ENCODE measurements at places on chromosomes 4 and X.

GRCh38 chrX:38379088-38379487, 26.7 kb downstream of the OTC start:
- DNase-seq = no peak

GRCh38 chr4:35802644-35803043, 441.7 kb downstream of the ARAP2 start:
- DNase-seq = no peak

DNA sequence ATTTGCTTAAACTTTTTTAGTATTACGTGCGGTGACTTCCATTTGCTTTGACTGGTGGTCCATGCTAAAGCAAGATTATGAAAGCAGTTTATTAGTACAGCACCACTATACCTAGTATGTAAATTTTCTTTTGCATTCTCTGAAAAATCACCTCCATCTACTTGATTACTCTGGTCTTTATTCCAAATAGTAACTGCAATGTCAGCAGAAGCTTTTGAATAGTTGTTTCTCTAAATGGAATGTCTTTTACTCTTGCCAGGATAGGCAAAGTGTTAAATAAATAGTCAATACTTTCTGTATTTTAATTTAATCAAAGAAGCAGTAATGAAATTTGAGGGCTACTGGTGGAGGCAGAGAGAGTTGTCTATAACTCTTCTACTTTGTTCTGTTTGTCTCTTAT, 167.2 kb upstream of the SLC4A4 start:
- DNase-seq = no peak

GRCh38 chrX:143580266-143580665, 55.6 kb downstream of the SLITRK4 start:
- no peak for DNase-seq

GRCh38 chr4:38684951-38685844, 21.2 kb downstream of the KLF3 start:
- DNase-seq = no peak

- no peak for DNase-seq
These were observed 1150.6 kb downstream of the FAT4 start for GRCh38 chr4:126465341-126465740.

GRCh38 chr4:38509551-38509950, 154.4 kb upstream of the KLF3 start:
- no peak for DNase-seq

DNA sequence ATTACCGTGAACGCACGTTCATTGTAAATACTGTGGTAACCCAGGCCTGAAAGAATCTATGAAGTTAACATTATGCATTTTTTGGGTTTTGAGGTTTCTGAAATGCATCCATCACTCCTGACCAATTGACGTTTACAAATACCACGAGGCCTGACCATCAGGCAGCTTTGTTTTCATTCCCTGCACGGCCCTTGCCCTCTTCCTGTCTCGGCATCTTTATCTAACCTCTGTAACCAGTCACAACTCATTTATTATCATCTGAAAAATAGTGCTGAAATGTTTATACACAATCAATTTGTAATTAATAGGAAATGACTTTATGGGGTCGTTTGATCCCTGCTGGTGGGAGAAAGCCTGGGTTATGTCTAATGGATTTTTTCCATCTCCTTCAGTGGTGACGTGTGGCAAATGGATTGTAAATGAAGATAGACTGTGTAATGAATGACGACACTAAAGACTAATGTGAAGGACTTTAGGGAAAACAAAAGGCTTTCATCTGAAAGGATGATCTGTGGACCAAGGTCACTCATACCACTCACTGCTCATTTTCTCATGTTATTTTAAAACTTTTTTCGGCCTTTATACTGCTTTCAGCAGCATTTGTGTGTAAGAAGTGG, 102.7 kb upstream of the SORBS2 start:
- DNase-seq = no peak

DNA sequence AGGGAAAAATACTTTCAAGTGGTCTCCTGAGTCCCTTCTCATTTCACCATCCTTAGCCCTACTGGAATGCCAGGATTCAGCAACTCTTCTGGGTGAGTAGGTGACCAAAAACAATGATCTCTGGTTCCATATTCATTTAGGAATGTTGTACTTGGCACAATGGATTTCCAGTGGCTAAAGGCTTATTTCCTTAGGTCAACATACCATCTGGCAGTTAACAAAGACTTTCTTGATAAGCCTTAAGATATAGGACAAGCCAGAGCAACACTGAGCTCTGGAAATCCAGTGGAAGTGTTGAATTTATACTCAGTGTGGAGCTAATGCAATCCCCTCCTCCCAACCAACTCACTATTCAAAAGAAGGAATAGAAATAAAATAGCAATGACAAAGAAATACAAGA, 139.4 kb upstream of the EMCN start:
- DNase-seq = no peak

DNA sequence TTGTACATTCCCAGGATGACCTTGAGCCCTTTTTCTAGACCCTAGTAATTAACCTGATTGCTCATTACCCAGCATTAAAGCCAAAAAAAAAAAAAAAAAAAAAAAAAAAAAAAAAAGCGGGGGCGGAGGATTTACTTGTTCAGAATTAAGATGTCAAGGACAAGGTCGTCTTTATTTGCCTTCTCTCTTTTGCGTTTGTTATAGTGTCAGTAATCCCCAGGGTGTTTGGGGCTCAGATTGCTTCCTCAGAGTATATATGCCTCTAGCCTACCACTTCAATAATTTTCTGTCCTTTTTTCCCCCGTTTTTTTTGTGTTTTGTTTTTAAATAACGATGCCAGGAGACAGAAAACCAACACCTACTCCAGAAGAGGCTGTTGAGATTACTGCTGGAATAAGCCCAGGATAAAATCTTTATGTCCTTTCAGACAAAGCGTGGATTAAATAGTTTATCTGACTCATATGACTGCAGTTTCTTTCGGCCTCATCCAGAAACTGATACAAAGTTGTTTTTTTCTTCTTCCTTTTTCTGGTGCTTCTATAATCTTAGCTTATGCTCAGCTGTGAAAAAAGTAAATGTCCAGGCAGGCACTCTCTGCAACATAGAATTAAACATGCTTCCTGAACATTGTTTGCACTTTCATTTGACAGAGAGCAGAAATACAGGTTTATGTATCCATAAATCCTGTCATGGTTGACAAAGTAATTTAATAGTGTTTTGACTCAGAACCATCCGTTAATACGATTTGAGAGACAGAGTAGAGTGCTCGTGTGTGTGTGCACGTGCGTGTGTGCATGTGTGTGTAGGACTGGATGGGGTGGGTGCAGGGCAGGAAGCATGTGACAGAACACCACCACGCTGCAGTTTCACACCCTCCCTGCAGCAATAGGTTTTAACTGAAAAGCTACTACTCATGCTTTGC, 138.6 kb downstream of the AFF1 start:
- peak; percentile 45 for DNase-seq

DNA sequence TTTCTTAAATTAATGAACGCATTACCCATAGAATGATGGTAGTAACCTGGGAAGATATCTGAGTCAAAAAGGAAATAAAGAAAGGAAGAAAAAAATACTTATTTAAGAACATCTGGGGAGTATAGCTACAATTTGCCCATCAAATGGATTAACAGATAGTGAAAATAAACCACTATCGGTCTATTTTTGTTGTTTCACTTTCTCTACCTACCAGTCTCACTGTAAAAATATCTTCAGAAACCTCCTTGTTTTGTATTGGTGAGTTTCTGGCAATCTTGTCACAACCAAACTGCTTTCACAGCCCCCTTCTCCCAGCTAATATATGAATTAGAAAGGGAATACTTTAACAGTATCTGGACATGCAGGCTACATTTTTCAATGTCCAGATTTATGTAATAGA, 783.5 kb downstream of the STPG2 start:
- no peak for DNase-seq

- no peak for DNase-seq
These were observed 94.1 kb upstream of the GALNT7 start for GRCh38 chr4:173074501-173074946.

- DNase-seq = no peak
These were observed 94.0 kb downstream of the COL4A6 start for GRCh38 chrX:108344216-108344615.

DNA sequence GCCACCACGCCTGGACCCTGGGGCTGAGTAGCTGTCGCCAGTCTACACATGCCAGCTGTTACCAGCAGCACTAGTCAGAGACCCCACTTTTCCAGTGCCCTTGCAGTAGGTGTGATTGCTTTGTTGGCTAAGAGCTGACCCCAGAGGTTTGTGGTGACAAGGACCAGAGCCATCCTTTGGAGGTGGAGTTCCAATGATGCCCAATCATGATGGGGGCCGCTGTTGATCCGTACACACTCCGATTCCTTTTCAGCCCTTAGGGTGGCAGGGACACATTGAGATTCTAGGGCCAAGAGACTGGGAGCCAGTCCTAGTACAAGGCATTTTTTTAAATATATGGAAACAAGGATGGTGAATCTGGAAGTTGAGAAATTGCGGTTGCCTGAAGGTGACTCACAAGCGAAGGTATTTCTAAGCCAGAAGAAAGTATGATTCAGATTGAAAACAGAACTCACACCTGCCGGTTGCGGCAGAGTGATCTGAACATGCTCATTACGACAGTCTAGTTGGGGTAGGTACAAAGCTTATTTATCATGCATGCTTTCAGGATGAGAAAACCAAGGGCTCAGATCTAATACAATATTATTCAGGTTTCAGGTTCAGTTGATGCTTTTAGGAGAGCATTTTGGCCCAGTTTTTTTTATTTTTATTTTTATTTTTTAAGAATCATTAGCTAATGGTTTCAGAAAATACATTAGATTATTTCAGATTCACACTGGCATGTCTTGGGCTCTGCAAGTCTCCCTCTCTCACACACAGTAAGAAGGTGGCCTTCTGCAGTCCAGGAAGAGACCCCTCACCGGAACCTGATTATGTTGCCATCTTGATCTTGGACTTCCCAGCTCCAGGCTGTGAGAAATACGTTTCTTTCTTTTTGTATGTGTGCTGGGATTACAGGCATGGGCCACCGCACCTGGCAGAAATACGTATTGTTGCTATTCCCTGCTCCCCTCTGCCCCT, 43.4 kb downstream of the SHROOM2 start:
- DNase-seq = no peak

DNA sequence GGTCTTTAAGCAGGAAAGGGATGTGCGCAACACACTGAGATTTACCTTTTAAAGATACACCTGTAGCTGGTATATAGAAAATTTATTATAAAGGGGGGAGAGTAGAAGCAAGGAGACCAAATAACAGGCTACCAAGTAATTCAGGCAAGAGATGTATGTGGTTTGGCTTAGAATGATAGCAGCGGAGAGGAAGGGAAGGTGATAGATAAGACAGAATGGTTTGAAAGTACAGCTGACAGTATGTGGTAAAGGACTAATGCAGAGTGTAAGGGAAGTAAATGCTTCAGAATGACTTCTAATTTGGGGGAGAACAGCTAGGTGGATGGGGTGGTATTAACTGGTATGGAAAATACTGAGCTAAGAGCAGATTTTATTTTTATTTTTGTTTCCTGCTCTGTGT, 308.9 kb downstream of the ANTXR2 start:
- no peak for DNase-seq

DNA sequence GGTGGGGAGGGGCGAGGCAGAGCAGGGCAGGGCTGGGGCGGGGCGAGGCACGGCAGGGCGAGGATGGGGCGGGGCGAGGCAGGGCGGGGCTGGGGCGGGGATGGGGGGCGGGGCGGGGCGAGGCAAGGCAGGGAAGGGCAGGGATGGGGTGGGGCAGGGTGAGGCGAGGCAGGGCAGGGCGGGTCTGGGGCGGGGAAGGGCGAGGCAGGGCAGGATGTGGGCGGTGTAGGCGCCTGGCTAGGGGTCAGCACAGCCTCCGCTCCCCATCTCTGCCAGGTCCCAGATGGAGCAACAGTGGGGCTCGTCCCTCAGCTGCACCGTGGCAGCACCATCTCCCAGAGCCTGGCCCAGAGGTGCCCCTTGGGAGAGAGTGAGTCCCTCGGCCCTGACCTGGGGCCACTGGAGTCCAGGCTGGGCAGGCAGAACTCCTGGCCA, 4.2 kb upstream of the SRPK3 start:
- DNase-seq = no peak

DNA sequence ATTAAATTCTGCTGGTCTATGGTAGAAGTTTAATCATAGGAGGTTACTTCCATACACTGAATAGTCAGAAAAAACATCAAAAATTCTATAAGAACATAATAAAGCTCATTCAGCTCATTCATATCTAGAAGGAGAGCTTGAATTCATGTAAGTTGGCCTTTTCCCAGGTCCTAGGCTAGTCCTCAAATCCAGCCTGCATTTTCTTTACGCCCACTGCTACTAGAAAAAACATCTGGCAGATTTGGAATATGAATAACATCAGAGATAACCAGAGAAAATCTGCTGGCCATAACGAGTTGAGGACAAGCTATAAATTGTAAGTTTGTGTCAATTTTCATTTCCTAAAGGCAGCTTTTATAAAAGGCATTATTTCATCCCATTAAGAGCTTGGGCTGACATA, 95.5 kb downstream of the MXRA5 start:
- no peak for DNase-seq
